Omental fat pad (tissue), 4 donors: ENCODE measurements at places on chromosomes 1 and 21.

- DNase-seq: no peak
Observed at GRCh38 chr1:67792103-67792502, 41.2 kb downstream of the GNG12 start.

DNA sequence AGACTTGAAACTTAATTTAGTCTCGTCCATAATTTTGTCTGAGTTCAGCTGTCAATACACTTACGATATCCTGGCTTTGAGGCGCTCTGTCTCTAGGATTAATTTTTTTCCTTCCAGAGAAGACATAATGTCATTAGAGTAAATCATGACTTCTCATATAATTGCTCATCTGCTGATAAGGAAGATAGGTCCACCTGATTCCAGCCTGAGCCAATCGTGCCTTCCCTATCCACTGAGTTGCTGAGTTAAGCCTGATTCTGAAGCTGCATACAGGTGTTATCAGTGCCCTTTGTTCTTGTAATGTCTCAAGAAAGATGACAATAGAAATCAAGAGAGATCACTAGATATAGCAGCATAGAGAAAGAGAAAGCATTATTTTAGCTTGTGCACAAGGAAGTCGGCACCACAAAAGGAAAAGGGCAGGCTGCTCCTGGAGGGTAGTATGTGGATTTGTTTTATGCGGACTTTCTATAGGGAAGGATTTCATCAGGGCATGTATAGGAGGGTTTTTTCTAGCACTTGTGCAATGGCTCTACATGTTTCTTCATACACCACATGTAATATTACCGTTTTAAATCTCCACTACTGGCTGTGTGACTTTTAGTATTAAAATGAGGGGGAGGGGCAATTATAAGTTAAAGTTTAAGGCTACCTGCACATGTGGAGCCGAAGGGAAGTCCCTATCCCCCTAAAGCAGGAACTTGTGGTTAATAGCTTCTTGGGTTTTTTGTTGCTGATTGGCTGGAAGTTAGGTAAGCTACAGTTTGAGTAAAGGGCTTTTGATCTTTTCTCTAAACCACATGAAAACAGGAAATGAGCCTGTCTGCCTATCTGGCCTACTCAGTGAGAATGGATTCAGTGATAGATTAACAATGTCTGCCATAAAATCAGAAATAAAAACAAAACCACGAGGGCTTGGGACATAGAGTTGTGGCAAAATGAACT lies 133.4 kb downstream of the PLPPR5 start:
- DNase-seq: no peak

GRCh38 chr1:184752656-184753055 lies 2.0 kb downstream of the EDEM3 start:
- DNase-seq: no peak

DNA sequence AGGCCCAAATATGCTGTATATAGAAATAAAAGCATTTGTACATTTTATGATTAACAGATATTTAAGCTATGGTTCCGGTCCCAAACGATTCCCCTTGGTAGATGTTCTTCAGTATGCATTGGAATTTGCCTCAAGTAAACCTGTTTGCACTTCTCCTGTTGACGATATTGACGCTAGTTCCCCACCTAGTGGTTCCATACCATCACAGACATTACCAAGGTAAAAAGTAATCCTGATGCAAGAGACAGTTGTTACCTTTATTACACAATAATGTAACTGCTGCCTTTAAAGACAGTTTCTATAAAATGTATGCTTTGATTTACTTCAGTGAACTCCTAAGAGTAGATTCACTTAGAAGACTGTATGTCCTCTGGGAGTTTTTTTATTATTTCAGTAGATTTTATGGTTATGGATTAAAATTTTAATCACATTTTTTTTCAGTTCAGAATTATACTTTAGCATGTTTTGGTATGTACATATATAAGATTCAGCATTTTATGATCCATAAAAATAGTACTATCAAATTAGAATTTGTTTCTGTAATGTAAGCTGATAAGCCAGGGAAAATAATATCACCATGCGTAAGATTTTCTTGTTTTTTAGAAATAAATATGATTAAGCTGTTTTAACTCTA lies 96.5 kb downstream of the USP25 start:
- no peak for DNase-seq

GRCh38 chr1:3987669-3988235 lies 87.7 kb upstream of the C1orf174 start:
- no peak for DNase-seq

DNA sequence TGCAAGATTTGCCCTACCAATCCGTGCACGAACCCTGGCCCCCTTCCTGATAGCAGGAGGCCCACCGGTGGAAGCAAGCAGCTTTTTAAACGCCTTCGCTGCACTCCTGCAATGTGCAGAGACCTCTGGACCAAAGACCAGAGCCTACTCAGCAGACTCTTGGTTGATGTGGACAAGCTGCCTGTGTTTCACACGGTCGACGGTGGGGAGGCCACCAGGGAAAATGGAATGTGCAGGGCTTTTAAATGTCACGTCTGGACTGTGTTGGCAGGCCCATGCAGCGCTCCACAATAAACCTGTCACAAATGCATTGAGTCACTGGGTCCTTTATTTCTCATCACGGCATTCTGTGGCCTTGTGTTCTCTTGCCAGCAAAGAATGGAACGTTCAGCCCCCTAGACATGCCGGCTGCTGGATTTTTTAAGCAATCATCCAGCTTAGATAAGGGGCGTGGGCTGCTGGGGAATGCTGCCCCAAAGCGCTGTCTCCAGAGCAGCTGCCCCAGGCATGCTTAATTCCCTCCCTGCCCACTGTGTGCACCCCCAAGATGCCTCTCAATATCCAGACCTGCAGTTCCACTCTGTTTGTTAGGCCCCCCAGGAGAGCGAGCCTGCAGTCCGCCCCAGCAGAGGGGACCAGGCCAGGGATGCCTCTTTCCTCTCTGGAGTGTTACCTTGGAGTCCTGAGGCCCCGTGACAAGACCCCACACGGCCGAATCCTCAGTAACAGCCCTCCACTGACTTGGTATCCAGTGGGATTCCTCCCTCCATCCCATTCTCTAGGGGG lies 71.3 kb downstream of the ATP5PO start:
- DNase-seq: no peak

DNA sequence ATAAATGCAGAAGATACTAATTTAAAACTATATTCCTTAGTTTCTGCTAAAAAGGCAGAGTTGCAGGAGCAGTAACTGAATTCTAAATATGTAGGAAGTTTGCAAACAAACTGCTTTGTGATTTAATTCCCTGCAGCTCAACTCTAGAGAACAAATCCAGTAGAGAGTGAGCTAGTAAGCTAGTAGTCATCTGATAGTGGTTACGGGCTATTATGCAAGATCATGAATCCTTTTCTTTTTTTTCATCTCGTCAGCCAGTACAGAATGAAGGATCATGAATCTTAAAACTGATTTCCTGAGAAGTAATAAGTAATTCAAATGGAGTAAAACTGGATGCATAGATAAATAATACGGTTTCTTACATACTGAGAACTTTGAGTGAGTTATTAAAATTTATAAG lies 3.3 kb downstream of the DPH5 start:
- DNase-seq: no peak
